ENCODE measurements at places on chromosomes 16 and 17. TPM values are rescaled to one million over a fixed set of nuclear protein-coding genes. Genes with fewer than 3 reads are reported as not detected.

- H3K4me1 ChIP-seq: peaks cover 17% of the 10 kb centered on the region
- no peak overlapping the region for H3K27ac ChIP-seq
- H3K27me3 ChIP-seq: no peaks in the 10 kb centered on the region
- H3K36me3 ChIP-seq: no peaks in the 10 kb centered on the region
Measured at GRCh38 chr16:20734782-20735181, 6.8 kb downstream of the THUMPD1 start.

- no peak overlapping the region for H3K27ac ChIP-seq
- H3K4me1 ChIP-seq: peaks cover 13% of the 10 kb centered on the region
- peak overlapping the region; percentile 73 for H3K4me3 ChIP-seq
Measured at GRCh38 chr17:79795795-79796443, 958 bp downstream of the CBX8 start.

C17orf50 gene
- not detected for total RNA-seq

GRCh38 chr17:48499248-48499647, 31.6 kb downstream of the HOXB1 start:
- H3K4me1 ChIP-seq: no peaks in the 10 kb centered on the region
- H3K36me3 ChIP-seq: no peaks in the 10 kb centered on the region
- H3K27ac ChIP-seq: no peak overlapping the region
- no peak overlapping the region for H3K4me3 ChIP-seq
- no peak for DNase-seq

KRTAP2-4 gene
- not detected for total RNA-seq

GRCh38 chr17:47945529-47946508, 4.4 kb downstream of the PNPO start:
- no peaks in the 10 kb centered on the region for H3K27me3 ChIP-seq
- no peak for DNase-seq
- no peaks in the 10 kb centered on the region for H3K36me3 ChIP-seq
- peak overlapping the region; percentile 66 for H3K27ac ChIP-seq

DNA sequence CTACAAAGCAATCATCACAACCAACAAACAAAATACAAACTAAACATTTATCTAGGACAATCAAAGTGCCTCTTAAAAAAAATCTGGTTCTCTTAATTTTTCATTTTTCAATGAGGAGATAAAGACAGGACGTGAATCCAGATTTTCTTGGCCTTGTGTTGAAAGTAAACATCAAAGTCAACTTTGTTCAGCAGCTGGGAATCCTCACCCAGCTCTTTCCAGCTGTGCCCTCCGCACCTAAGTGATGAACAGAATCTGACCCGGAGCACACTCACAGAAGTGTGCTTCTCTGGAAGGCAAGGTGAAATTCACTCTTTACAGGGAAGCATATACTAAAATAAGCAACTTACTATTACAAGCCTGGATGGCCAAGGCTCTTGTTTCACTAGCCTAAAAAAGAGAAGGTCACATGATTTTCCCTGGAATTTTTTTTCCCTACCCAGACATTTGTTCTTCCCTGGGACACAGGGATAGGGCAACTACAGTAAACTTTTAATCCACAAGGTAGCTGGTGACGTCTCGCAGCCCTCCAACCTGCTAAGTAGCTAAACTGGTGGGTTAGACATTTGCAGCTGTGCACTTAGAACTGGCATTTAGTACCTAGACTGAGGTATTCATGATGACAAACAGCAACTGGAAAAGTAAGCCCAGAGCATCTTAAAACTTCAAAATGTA, 3.2 kb downstream of the WIPI1 start:
- no peaks in the 10 kb centered on the region for H3K27me3 ChIP-seq
- H3K27ac ChIP-seq: no peak overlapping the region
- no peak for DNase-seq
- H3K4me3 ChIP-seq: no peak overlapping the region
- H3K4me1 ChIP-seq: peaks cover 39% of the 10 kb centered on the region
- peaks cover 19% of the 10 kb centered on the region for H3K36me3 ChIP-seq

GRB7 gene
- total RNA-seq: not detected

C16orf89 gene
- 4.0 TPM for total RNA-seq

ZP2 gene
- total RNA-seq: not detected

DNA sequence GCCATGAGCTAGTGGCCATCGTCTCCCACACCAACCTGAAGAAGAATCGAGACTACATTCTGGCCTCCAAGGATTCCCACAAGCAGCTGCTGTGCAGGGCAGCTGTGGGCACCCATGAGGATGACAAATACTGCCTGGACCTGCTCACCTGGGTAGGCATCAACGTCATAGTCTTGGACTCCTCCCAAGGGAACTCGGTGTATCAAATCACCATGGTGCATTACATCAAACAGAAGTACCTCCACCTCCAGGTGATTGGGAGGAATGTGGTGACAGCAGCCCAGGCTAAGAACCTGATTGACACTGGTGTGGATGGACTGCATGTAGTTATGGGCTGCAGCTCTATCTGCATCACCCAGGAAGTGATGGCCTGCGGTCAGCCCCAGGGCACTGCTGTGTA, 70.2 kb downstream of the GRIN2A start:
- H3K36me3 ChIP-seq: no peaks in the 10 kb centered on the region
- H3K27ac ChIP-seq: no peak overlapping the region
- H3K4me1 ChIP-seq: no peaks in the 10 kb centered on the region
- H3K4me3 ChIP-seq: no peak overlapping the region
- no peak for DNase-seq

LPO gene
- total RNA-seq: not detected

DNA sequence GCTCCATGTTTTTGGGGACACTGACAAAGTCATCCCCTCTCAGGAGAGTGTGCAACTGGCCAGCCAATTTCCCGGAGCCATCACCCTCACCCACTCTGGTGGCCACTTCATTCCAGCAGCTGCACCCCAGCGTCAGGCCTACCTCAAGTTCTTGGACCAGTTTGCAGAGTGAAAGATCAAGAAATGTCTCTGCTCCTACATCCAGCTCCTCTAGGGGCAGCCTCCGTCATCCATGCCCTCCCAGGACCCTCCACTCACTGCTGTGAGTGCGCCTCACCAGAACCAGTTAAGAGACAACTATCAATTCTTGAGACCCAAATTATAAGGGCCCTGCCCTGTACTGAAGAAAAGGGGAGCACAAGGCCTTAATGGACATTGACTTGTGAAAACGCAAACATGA, 1.1 kb downstream of the OVCA2 start:
- no peaks in the 10 kb centered on the region for H3K36me3 ChIP-seq
- DNase-seq: no peak
- no peak overlapping the region for H3K4me3 ChIP-seq
- H3K27me3 ChIP-seq: no peaks in the 10 kb centered on the region
- peak overlapping the region; percentile 3 for H3K27ac ChIP-seq
- H3K4me1 ChIP-seq: peaks cover 15% of the 10 kb centered on the region

NSRP1 gene
- 8.9 TPM for total RNA-seq

TMC6 gene
- 3.9 TPM for total RNA-seq

GAS7 gene
- 20.0 TPM for total RNA-seq

GRCh38 chr17:32142857-32143526, 690 bp downstream of the RHOT1 start:
- no peaks in the 10 kb centered on the region for H3K27me3 ChIP-seq
- H3K4me1 ChIP-seq: peaks cover 40% of the 10 kb centered on the region
- H3K27ac ChIP-seq: peak overlapping the region; percentile 91
- H3K36me3 ChIP-seq: no peaks in the 10 kb centered on the region

GRCh38 chr16:19338335-19338734, 52.8 kb downstream of the CLEC19A start:
- no peak for DNase-seq
- no peaks in the 10 kb centered on the region for H3K36me3 ChIP-seq
- H3K4me3 ChIP-seq: no peak overlapping the region
- no peaks in the 10 kb centered on the region for H3K27me3 ChIP-seq
- no peaks in the 10 kb centered on the region for H3K4me1 ChIP-seq
- no peak overlapping the region for H3K27ac ChIP-seq

DNA sequence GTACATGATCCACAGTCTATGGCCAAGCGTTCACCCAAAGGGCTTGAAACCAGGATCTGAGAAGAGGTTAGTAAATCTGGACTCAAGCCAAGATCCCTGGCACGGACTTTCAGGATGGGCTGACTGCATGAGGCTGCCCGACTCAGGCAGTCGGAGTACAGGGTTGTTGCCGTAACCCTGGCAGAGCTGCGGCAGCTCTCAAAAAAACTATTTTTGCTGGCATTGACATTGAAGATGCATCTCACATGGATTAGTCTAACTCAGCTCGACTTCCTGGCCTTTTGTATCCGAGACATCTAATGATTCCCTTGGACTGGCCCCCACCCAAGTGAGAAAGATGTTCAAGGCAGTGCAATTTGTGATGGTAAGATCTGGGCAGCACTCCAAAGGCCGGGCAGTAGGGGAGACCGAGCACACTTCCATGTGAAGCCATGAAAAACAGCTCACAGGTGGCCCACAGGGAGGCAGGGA, 6.2 kb downstream of the SLC47A1 start:
- no peak overlapping the region for H3K4me3 ChIP-seq
- no peaks in the 10 kb centered on the region for H3K27me3 ChIP-seq
- peak overlapping the region; percentile 93 for H3K27ac ChIP-seq
- peaks cover 47% of the 10 kb centered on the region for H3K4me1 ChIP-seq

PPY gene
- not detected for total RNA-seq

- no peak overlapping the region for H3K27ac ChIP-seq
- peaks cover 14% of the 10 kb centered on the region for H3K4me1 ChIP-seq
- H3K36me3 ChIP-seq: no peaks in the 10 kb centered on the region
- no peak overlapping the region for H3K4me3 ChIP-seq
Measured at GRCh38 chr17:19738073-19738449, 10.0 kb downstream of the ALDH3A1 start.

KCTD11 gene
- total RNA-seq: 7.1 TPM

- H3K4me3 ChIP-seq: no peak overlapping the region
- no peak for DNase-seq
- H3K4me1 ChIP-seq: peaks cover 34% of the 10 kb centered on the region
- H3K36me3 ChIP-seq: no peaks in the 10 kb centered on the region
- no peaks in the 10 kb centered on the region for H3K27me3 ChIP-seq
Measured at GRCh38 chr17:10088444-10088843, 110.0 kb downstream of the GAS7 start.

DNA sequence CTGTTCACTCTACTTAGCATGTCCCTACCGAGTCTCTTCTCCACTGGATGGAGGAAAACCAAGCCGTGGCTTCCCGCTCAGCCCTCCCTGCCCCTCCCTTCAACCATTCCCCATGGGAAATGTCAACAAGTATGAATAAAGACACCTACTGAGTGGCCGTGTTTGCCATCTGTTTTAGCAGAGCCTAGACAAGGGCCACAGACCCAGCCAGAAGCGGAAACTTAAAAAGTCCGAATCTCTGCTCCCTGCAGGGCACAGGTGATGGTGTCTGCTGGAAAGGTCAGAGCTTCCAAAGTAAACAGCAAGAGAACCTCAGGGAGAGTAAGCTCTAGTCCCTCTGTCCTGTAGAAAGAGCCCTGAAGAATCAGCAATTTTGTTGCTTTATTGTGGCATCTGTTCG, 2.8 kb upstream of the LPCAT2 start:
- no peak overlapping the region for H3K27ac ChIP-seq
- no peak overlapping the region for H3K4me3 ChIP-seq
- H3K4me1 ChIP-seq: peaks cover 22% of the 10 kb centered on the region
- DNase-seq: no peak
- H3K27me3 ChIP-seq: no peaks in the 10 kb centered on the region
- no peaks in the 10 kb centered on the region for H3K36me3 ChIP-seq

RGS11 gene
- 0.83 TPM for total RNA-seq

GRCh38 chr17:64158831-64159590, 29.1 kb upstream of the ERN1 start:
- no peak for DNase-seq
- no peaks in the 10 kb centered on the region for H3K27me3 ChIP-seq
- peaks cover 21% of the 10 kb centered on the region for H3K4me1 ChIP-seq
- no peaks in the 10 kb centered on the region for H3K36me3 ChIP-seq
- H3K4me3 ChIP-seq: no peak overlapping the region

KREMEN2 gene
- total RNA-seq: not detected

DNA sequence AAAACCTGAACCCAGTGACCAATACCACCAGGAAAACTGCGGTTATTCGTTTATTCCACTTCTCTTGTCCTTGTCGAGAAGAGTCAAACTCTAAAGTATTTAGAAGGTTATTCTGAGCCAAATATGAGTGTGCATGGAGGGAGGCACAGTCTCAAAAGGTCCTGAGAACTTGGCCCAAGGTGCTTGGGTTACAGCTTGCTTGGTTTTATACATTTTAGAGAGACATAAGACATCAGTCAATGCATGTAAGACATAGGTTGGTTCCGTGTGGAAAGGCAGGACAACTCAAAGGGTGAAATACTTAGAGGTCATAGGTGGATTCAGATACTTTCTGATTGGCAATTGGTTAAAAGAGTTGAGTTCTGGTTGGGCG, 681 bp upstream of the TRAP1 start:
- peaks cover 14% of the 10 kb centered on the region for H3K4me1 ChIP-seq
- H3K4me3 ChIP-seq: peak overlapping the region; percentile 26
- H3K27ac ChIP-seq: peak overlapping the region; percentile 66
- DNase-seq: no peak
- no peaks in the 10 kb centered on the region for H3K27me3 ChIP-seq

KRT25 gene
- not detected for total RNA-seq

DNA sequence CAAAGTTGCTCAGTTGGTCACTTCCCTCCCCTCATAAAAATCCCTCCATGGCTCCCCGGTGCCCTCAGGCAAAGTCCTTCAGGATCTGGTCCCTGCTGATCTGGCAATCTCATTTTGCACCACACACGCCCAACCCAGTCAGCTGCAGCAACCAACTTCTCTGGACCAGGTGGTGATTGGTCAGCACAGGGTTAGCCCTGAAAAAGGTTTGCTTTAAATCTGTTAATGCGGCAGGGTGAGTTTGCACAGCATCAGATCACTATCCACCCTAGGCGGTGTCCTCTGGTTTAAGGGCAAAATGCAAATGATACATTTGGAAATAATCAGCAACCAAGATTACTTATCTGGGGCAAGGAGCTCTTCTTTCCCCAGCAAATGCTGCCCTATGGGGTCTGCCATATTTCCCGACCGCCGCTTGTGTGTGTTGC, 42.9 kb upstream of the TNRC6C start:
- no peak overlapping the region for H3K27ac ChIP-seq
- H3K4me3 ChIP-seq: no peak overlapping the region
- H3K4me1 ChIP-seq: no peaks in the 10 kb centered on the region
- no peak for DNase-seq
- H3K27me3 ChIP-seq: peaks cover 11% of the 10 kb centered on the region

DNA sequence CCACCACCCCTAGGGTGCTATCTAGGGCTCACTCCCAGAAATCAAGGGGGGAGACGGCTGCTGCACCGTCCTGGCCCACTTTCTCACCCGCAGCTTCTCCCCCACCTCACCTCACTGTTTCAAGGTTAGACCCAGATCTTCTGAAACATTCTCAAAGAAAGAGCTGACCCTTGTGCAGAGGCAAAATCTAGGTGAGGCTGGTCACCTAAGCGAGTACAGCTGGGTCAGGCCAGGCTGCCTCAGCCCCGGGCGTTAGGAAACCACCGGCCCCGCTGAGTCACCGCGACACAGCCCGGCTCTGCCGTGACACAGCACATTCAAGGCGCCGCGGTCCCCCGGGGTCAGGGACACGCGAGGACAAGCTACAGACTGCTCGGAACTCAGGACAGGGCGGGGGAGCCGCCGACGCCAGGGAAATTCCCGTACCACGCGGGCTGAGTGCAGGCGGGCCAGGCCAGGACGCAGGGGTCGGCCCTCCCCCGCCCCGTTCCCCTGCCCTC, 27.1 kb downstream of the GNPTG start:
- H3K36me3 ChIP-seq: peaks cover 7% of the 10 kb centered on the region
- peak overlapping the region; percentile 97 for H3K27ac ChIP-seq
- no peaks in the 10 kb centered on the region for H3K27me3 ChIP-seq
- peaks cover 12% of the 10 kb centered on the region for H3K4me1 ChIP-seq
- peak overlapping the region; percentile 56 for H3K4me3 ChIP-seq

Measured in adrenal gland (tissue), 19 donors.